Tracheal epithelial cell (primary cell): ENCODE measurements at places on chromosomes 1 and 21. TPM values are rescaled to one million over a fixed set of nuclear protein-coding genes. Genes with fewer than 3 reads are reported as not detected.

The PANK4 gene
- total RNA-seq, result 29.6 and 41.1 TPM in 2 replicates

The TRIM67 gene
- total RNA-seq, result not detected in 2 replicates

The LCE1B gene
- total RNA-seq, result not detected in 2 replicates

The MYOC gene
- total RNA-seq, result not detected in 2 replicates

The ZNF648 gene
- total RNA-seq, result under 0.01 TPM in 1 of 2 replicates, not detected in the other

The HSD11B1 gene
- total RNA-seq, result 9.2 and 49.6 TPM in 2 replicates

The CASP9 gene
- total RNA-seq, result 3.4 and 4.0 TPM in 2 replicates

The ATP1A2 gene
- total RNA-seq, result not detected in 2 replicates

The BGLAP gene
- total RNA-seq, result 0.24 TPM in 1 of 2 replicates, not detected in the other

The IFI44L gene
- total RNA-seq, result 0.96 TPM in 1 of 2 replicates, not detected in the other

The MAP10 gene
- total RNA-seq, result 0.96 and 1.1 TPM in 2 replicates

The GSTM4 gene
- total RNA-seq, result 2.3 and 6.3 TPM in 2 replicates

The ANXA9 gene
- total RNA-seq, result not detected in 2 replicates

The GBP6 gene
- 21.7 and 38.6 TPM in 2 replicates for total RNA-seq

The PKP1 gene
- 263 and 280 TPM in 2 replicates for total RNA-seq

The PDC gene
- not detected in 2 replicates for total RNA-seq

The SPRR2E gene
- 0.85 and 0.96 TPM in 2 replicates for total RNA-seq

The CAP1 gene
- 301 and 621 TPM in 2 replicates for total RNA-seq

The OPTC gene
- total RNA-seq, result not detected in 2 replicates

The RIPPLY3 gene
- 0.24 TPM in 1 of 2 replicates, not detected in the other for total RNA-seq

The RAB7B gene
- 4.6 and 7.2 TPM in 2 replicates for total RNA-seq

The PARK7 gene
- total RNA-seq, result 141 and 142 TPM in 2 replicates

The S100A2 gene
- 975 and 1,509 TPM in 2 replicates for total RNA-seq

The SIK1 gene
- 7.0 and 21.5 TPM in 2 replicates for total RNA-seq

The FAM72D gene
- not detected in 2 replicates for total RNA-seq

The ANKRD65 gene
- total RNA-seq, result 11.6 and 15.1 TPM in 2 replicates

The PRAMEF10 gene
- not detected in 2 replicates for total RNA-seq
